ENCODE measurements at places on chromosomes 12 and 14.

DNA sequence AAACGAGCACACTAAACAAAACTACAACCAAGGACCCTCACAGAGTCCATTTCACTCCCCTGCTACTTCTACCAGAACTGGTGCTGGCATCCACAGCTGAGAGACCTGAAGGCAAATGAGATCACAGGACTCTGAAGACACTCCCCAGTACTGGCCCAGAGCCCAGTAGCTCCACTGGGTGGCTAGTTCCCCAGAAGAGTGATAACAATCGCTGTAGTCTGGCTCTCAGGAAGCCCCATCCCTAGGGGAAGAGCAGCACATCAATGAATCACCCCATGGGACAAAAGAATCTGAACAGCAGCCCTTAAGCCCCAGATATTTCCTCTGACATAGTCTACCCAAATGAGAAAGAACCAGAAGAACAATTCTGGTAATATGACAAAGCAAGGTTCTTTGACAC is 190.7 kb upstream of the BMP4 start:
- no peak for DNase-seq

GRCh38 chr12:29763301-29763683 is 20.4 kb downstream of the TMTC1 start:
- DNase-seq: no peak

GRCh38 chr14:50362764-50363713 is 33.6 kb downstream of the CDKL1 start:
- no peak for DNase-seq

GRCh38 chr12:42590330-42590934 is 886 bp upstream of the PRICKLE1 start:
- no peak for DNase-seq

GRCh38 chr14:99602788-99603415 is 1.1 kb downstream of the CCDC85C start:
- DNase-seq: no peak

DNA sequence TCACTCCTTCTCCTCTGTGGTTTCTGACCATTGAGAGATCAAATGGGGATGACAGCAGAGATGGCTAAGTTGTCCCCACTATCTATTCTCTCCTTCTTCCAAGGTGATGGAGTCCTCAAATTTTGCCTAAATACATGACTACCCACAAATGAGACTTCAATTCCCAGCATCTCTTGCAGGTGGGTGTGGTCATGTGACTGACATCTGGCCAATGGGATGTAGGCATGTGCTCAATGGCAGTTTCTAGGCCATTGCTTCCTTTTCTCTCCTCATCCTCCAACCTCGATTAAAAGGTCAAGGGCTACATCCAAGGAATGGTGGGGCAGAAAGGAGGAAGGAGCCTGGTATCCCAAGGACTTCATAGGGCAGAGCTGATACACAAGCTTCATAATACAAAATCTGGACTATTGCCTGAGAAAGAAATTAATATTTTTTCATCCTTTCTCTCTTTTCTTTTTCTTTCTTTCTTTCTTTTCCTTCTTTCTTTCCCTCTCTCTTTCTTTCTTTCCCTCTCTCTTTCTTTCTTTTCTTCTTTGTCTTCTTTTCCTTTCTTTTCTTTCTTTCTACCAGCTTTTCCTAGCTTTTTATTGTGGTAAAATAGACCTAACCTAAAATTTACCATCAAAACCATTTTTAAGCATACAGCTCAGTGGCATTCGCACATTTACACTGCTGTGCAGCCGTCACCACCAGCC is 100.9 kb upstream of the PRB2 start:
- no peak for DNase-seq

DNA sequence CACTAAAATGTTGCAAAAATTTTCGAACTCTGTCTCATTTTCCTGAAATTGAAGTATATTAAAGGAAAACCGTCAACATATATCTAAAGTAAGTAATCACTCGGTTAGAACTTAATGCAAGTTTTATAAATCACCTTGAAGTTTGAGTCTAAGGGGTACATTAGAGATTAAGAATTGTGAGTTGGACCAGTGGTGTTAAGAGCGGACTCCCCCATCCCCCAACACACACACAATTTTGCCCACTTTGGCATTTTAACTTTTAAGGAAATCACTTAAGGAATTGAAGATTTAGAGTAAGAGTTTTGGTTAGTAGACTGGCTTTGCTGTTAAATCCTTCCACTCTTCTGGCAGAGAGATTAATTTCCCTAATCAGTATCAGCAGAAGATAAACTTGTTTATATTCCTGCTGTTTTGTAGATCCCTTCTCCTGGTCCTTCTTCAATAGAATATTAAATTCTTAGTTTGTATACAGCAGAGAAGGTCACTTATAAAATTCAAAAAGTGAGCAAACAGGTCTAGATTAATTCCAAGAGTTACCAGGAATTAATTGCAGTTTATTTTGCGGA is 1.5 kb downstream of the HIF1A start:
- no peak for DNase-seq

- DNase-seq: no peak
Observed at GRCh38 chr14:63088865-63089264, 43.6 kb upstream of the KCNH5 start.

DNA sequence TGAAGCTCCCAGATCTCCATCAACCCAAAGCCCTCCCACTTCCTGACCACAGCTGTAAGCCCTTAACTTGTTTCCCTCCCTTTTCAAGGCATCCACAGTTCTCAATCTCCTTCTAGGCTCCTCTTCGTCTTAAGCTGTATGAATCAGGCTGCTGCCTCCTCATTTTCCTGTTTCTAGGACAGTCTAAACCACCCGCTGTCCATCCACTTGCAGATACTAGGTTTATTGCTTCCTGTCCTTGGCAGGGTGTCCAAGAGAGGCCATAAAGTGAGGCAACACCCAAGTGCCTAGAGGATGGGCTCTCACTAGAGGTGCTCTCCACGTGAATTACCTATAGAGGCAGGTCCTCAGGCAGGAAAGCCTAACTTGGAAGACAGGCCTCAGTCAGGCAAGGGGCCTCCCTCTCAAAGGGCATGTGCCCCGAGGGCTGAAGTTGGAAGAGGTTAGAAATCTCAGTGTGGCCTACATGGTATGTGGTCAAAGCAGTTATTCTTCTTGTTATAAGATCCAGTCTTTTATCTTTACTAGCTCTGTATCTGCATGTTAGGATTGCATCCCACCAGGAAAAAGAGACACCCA is 8.8 kb upstream of the TMEM106C start:
- DNase-seq: no peak

GRCh38 chr12:6950401-6950801 is 755 bp upstream of the PTPN6 start:
- DNase-seq: no peak

- no peak for DNase-seq
Observed at GRCh38 chr14:96688629-96689028, 108.6 kb upstream of the VRK1 start.

Measured in right renal pelvis (tissue), 4 donors.